ENCODE measurements at places on chromosomes 12 and 14. TPM values are rescaled to one million over a fixed set of nuclear protein-coding genes. Genes with fewer than 3 reads are reported as not detected.

The MUCL1 gene
- total RNA-seq, result not detected

The STYK1 gene
- 0.16 TPM for total RNA-seq

The PLEKHG7 gene
- total RNA-seq, result not detected

The GALNT9 gene
- 0.95 TPM for total RNA-seq

The SLC17A8 gene
- 0.16 TPM for total RNA-seq

The C12orf56 gene
- 3.4 TPM for total RNA-seq

The TPH2 gene
- under 0.01 TPM for total RNA-seq

The ZNF384 gene
- 9.6 TPM for total RNA-seq

The OR4K5 gene
- not detected for total RNA-seq

The USP44 gene
- 10.0 TPM for total RNA-seq

The SDR9C7 gene
- total RNA-seq, result not detected

The SYT10 gene
- not detected for total RNA-seq

The GPR68 gene
- 10.4 TPM for total RNA-seq

The CIPC gene
- total RNA-seq, result 4.6 TPM

The OTOGL gene
- total RNA-seq, result 0.43 TPM

The SLC7A8 gene
- total RNA-seq, result 15.8 TPM

The TAS2R42 gene
- not detected for total RNA-seq

The DTX1 gene
- total RNA-seq, result 0.09 TPM

The TWF1 gene
- 138 TPM for total RNA-seq

The MLXIP gene
- 10.4 TPM for total RNA-seq

The SCNN1A gene
- total RNA-seq, result 0.16 TPM

The KLRB1 gene
- total RNA-seq, result not detected

The WNT5B gene
- 28.5 TPM for total RNA-seq

The HOXC4 gene
- 0.16 TPM for total RNA-seq

The TAS2R31 gene
- total RNA-seq, result 3.0 TPM

The NAV3 gene
- total RNA-seq, result 41.8 TPM

The PSMC1 gene
- total RNA-seq, result 139 TPM

The OR10AD1 gene
- total RNA-seq, result not detected

The TOMM20L gene
- not detected for total RNA-seq

The CHGA gene
- not detected for total RNA-seq

The RILPL1 gene
- 7.9 TPM for total RNA-seq

The TMEM121 gene
- 10.1 TPM for total RNA-seq

The HOXC11 gene
- total RNA-seq, result not detected

The TAS2R30 gene
- total RNA-seq, result 3.5 TPM

The SCARB1 gene
- total RNA-seq, result 6.6 TPM

The GCN1 gene
- total RNA-seq, result 66.7 TPM

The TMTC1 gene
- total RNA-seq, result 28.7 TPM

The IL22 gene
- not detected for total RNA-seq

The ZNF605 gene
- total RNA-seq, result 9.4 TPM

The GDF3 gene
- not detected for total RNA-seq

The OR4Q2 gene
- total RNA-seq, result not detected

The DIP2B gene
- 15.5 TPM for total RNA-seq

The KRT83 gene
- total RNA-seq, result not detected
